Thyroid gland (tissue), 4 donors: ENCODE measurements at places on chromosomes 2 and 18.
A peak's percentile ranks its signal among the peaks of the same experiment; 100 is the strongest.

DNA sequence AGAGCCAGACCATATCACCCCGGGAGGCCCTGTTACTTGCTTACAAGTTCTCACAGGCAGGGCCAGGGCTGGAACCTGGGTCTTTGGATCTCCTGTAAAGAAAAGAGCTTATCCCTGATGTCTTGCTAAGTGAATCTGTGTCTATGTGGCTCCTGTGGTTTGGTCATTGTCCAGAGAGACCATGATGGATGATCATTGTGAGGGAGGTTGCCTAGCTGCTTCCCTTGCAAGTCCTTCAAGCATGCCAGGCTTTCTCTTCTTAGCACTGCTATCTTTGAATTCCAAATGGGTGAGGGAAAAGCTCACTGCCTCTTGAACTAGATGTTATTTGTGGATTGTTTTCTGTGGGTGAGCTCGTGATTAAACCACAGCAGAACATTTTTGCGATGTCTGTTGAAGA lies 151.6 kb downstream of the FSHR start:
- DNase-seq: no peak

GRCh38 chr2:15976354-15976753 lies 36.0 kb downstream of the MYCN start:
- no peak for DNase-seq

DNA sequence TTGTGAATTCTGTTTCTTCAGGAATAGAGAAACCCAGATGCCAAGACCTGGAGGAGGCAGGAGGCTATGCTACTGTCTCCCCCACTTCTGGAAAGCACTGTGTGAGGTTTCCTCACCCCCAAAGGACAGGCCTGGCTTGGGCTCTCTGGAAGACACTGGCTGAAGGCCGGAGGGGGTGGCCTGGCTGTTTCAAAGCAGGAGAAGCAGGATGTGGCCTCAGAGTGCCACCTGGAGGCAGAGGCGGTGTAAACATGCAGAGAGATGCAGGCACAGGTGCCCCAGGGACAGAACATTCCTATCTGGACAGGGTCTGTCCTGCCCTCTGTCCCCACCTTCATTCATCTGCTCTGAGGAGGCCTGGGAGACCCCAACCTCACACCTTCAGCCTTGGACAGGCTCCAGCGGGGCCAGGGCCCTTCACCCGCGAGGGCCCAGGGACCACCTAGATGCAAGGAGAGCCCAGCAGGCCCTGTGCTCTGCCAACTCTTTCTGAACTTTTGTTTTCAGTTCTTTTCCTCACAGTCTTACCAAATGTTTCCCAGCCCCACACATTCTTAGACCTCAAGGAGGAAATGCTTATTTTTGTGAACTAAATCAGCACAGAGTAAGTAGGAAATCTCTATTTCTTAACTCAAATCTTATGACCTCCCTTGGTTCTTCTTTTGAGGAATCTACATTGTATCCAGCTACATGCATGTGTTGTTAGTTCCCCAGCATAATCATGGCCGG lies 79.2 kb downstream of the LONRF2 start:
- peak; percentile 73 for DNase-seq

DNA sequence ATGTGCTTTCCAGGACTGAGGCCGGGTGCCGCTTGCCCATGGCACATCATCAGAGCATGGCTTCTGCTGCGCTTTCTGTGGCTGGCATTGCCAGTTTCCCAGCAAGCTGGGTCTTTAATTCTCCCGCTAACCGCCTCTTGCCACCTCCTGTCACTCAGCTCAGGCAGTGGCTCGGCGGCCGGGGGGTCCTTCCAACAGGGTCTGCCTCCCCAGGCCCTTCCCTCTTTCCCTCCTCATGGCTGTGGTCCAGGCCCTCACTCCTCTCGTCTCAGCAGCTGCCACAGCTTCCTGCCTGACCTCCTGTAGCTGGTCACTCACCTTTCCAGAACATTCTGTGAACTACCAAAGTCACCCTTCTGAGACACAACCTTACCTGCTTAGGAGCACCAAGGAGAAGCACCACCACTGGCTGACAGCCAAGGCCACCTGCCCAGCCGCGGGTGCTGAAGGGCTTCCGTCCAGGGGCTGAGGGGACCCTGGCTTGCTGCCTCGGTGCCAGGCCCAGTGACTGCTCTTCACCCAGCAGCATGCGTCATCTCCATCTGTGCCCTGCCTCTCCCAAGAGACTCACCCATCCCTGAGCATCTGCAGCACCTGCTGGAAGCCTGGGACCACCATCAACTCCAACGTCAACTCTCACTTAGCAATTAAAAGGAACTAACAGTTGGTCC lies 22.6 kb downstream of the CHMP1B start:
- DNase-seq: peak; percentile 33

- DNase-seq: no peak
Measured at GRCh38 chr2:191995285-191995684, 148.4 kb upstream of the CAVIN2 start.

DNA sequence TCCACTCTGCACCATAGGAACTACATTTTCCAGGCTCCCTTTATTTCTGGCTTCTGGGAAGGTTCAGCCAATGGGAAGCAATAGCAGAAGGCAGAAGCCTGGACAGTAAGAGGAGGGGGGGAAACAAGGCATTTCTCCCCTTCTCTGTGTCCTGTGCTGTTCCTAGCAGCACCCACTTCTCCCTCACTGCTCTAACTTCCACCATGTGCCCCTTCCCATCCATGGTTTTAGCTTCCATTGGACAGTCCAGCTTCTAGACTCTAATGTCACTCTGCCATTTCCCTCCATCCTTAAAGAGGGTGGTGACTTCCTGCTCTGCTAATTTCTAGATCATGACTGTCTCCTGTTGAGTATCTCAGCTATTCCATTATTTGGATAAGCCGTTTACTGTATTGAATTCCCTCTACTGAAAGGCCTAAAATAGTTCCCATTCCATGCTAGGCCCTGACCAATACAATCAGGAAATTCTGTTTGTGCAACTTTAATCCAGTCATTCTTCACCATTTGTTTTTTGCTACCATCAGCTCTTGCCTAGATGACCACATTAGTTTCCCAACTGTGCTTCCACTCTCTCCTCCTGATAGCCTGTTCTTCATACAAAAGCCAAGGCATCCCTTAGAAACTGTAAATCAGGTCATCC lies 20.8 kb upstream of the LYPD1 start:
- DNase-seq: no peak

DNA sequence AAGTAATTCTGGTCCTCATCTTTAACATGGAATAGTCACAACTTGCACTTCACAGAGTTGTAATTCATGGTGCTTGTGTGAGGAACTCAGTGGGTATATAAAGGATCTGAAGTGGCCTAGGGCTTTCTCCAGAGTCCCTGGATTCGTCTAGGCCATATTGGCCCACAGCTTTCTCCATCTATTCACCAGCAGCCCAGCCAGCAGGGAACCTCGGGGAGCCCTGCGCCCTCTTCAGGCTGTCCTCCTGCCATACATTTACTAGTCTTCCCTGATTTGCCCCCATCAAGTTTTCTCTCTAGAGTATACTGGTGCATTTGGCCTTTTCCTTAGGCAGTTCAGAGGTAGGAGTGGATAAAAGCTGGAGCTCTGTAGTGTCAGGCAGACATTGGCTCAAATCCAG lies 278.3 kb downstream of the MYCN start:
- DNase-seq: peak; percentile 55
